ENCODE measurements at places on chromosomes 5 and 9.
A peak's percentile ranks its signal among the peaks of the same experiment; 100 is the strongest.

- DNase-seq = no peak
Measured at GRCh38 chr5:82044010-82044409, 72.2 kb downstream of the ATG10 start.

DNA sequence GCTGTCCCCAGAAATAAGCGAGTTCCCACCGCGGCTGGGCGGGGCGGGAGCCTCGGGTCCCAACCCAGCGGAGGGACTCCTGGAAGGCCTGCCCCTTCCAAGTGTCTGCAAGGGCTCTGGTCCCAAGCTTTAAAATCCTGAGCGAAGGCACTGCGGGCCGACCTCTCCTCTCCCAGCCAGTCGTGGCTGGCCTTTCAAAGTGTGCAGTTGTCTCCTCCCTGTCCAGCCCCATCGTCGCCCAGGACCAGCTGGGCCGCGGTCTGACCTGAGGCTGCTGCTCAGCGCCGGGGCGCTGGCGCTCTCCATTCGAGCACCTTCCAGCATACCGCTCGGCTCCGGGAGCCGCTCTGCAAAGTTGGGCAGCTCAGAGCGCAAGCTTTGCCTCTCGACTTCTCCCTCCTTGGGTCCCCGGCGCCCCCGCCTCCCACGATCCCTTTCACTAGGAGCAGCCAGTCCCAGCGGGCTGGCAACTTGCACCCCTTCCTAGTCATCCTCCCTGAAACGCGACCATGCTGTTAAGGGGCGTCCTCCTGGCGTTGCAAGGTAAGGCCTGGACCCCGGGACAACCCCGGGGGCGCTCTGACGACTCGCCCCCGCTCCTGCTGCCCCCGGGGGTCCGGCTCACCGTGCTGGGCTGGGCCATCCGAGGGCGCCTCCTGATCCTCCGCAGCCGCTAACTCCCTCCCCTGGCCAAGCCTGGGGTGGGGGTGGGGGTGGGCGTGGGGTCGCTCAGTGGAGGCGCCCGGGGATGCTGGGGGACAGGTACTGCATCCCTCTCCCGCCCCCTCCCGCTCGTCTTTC lies at the start of gene MAMDC2:
MAMDC2 (plus strand) TSS at position 160 of the 801 bp plus-strand sequence; CDS start at position 510, 350 bp downstream.
- DNase-seq = no peak

- no peak for DNase-seq
Measured at GRCh38 chr5:173454736-173455598, 126.8 kb upstream of the STC2 start.

- DNase-seq = peak; percentile 85
Measured at GRCh38 chr5:144205141-144205551, 34.5 kb downstream of the KCTD16 start.

- no peak for DNase-seq
Measured at GRCh38 chr5:61784341-61784740, 452.3 kb downstream of the ZSWIM6 start.

DNA sequence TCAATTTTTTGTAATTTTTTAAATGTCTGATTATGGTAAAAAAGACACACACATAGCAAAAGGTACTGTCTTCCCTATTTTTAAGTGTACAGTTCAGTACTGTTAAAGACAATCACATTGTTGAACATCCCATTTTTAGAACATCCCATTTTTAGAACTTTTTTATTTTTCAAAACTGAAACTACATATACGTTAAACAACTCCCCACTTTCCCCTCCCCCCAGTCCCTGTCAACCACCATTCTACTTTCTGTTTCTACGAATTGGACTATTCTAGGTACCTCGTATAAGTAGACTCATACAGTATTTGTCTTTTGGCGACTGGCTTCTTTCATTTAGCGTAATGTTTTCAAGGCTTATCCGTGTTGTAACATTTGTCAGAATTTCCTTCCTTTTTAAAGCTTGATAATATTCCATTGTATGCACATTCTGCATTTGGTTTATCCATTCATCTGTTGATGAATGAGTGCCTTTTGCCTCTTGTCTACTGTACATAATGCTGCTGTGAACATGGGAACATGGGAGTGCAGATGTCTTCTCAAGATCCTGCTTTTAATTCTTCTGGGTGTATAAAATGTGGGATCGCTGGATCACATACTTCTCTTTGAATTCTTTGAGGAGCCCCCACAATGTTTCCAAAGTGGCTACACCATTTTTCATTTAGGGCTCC lies 154.0 kb downstream of the PIK3R1 start:
- no peak for DNase-seq

GRCh38 chr9:128056887-128057723 lies 10.0 kb downstream of the NAIF1 start:
- DNase-seq = no peak

GRCh38 chr5:10600626-10601245 lies 36.9 kb downstream of the ANKRD33B start:
- no peak for DNase-seq

DNA sequence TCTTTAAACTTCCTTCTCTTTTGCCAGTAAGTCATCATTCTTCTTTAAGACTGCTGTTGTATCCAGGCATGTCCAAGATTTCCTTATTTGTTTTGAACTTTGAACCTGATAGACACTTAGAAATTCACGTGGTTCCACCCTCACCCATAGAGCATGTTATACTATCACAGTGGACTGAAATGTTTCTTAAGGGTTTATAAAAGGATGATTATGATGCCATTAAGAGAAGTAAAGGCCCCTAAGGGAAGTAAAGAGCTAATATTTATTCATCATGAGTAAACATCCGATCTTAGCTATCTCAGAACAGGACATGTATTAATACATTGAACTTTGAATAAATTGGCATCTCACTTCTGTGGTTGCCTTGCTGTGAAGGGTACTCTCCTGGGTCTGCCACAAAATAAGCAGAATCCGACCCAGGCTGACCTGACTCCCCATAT lies 49.8 kb downstream of the PRKACG start:
- no peak for DNase-seq

DNA sequence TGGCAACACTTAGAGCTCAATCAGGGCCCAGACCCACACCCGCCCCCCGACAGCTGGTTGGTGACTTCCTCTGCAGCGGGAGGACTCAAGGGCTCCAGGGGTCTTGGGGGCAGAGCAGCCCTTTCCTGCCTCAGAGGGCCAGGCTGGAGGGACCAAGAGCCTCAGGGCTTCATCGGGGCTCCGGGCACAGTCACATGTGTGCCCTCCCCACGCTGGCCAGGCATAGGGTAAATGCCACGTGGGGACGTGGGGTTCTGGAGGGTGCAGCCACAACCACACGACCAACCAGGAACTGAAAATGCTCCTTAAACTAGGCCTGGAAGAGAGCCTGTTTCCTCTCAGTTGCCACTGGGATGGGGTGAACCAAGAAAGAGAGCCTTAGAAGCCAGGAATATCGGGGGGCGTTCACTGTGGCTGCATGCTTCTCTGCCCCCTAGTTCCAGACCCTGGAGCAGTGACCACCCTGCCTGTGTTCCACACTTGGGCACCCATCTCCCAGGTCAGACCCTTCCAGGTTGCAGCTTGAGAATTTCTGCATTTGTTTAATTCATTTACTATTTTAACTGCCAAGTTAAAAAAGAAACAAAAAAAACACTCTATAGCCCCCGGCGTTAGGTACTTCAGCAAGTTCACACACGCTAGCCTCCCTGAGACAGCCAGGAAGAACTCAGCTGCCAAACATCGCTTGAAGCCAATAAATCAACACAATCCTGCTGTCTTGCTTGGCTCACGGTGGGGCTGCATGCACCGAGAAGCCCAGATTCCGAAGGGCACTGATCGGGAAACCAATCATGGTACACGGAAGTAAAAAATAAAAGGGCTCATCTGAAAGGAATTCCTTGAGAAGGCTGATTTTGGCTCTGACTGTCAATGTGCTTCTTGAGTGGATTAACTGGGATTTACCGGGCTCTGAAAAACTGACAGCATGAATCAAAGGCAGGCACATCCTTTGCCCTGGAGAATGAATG lies 56.1 kb upstream of the PHYKPL start:
- no peak for DNase-seq

- no peak for DNase-seq
Measured at GRCh38 chr9:91903126-91903911, 46.7 kb downstream of the ROR2 start.

DNA sequence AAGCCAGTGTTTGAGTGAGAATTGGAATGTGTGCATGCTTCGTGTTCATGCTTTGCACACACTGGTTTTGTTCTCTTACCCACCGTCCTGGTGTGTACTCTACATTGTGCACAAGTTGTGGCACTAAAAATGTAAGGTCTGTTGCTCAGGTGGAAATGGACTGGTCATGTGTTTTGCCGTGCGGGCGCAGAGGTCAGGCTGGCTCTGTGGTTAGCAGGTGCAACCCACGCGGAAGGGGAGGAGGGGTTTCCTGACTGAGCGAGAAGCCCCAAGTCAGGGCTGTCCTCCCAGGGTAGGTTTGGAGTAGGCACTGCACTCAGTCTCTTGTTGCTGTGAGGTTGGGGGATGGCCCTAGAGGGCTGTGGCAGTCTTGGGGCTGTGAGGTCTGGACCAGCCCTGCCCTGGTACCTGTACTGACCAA lies 86.6 kb downstream of the EHMT1 start:
- no peak for DNase-seq

DNA sequence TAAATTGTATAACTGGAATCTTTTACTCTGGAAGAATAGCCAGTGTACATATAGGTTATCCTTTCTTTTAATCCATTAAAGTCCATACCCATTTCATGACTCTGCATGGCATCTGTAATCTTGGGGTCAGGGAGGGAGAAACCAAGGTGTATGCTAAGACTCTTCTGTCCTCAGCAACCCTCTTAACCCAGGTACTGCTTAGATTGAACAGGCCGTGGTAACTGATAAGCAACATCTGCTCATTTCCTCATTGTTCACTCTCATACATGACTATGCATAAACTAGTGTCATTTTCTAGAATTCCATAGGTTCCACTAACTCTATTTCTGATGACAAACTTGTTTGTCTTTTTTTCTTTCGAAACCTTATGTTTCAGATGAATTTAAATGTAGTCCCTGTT lies 69.3 kb upstream of the IFNE start:
- no peak for DNase-seq

DNA sequence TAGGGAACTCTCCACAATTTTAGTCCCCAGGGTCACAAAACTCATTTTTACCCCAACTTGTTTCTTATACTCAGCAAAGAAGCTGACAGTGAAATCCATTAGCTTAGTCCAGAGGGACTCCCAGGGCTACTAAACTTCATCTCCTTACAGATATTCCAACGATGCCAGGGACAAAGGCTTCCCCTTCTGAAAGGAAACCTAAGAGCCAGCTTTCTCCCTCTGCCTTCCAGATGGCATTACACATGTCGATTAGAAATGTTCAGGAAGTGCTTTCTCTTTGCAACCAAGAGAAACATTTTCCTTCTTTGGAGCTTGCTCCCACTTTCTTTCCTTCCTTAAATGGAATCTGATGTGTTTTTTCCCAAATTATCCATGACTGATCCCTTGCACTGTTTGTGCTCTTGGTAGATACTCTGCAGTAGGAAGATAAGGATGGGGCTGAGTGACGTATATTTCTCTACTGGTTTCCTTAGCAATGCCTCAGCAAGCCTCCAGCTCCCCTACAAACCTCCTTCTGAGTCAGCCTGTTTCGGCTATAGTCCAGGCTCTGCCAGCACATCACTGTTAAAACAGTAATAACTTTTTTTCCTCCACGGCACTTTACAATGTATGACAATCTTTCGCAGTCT lies 43.0 kb upstream of the HTR4 start:
- peak; percentile 86 for DNase-seq

- DNase-seq = no peak
Measured at GRCh38 chr9:81411961-81412360, 277.4 kb downstream of the TLE1 start.

- DNase-seq = no peak
Measured at GRCh38 chr5:88957013-88957412, 74.0 kb upstream of the MEF2C start.

DNA sequence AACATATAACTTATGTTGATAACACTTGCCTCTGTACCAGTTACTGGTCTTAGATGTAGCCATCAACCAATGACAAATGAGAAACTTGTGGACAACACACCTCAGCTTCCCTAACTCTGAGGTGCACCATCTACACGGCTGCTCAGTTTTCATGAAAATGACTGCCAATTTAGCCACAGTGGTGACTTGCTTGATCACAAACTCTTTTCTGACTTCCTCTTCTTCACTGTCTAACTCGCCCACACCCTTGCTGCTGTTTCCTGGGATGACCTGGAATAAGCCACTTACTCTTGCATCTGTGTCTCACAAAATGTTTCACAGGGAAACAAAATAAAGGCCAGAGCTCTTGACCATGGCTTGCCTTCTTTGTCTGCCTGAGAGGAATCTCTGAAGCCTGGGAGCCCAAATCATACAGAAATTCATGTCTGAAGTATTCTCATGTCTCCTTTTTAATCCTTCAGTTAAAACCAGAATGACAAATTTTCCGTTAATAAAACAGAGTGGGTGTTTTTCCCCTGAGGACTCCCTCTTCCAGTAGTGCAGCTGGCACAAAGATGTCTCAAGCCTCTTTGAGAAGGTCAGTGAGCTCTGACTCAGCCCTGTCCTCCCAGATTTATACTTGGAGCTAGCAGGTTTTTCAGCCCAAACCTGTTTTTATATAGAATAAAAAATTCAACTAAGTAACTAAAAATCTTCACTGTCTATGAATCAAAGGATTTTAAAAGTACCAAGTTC lies 126.5 kb upstream of the PAM start:
- DNase-seq = no peak

DNA sequence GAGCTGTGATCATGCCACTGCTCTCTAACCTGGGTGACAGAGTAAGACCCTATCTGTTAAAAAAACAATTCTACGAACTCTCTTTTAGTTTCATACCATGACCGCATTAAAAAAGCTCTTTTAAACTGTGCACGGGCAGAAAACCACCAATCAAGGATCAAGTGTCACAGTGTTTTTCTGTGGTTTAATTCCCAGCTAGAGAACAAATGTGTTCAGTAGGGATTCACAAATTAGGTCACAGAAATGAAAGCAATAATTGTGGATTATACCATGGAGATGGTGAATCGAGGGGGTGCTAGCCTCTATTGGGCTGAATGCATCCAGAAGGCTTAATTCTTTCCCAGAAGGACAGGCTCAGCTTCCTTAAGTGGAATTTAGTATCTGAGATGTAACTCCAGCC lies 79.1 kb downstream of the ATG10 start:
- no peak for DNase-seq

GRCh38 chr9:134396825-134397224 lies 70.6 kb downstream of the RXRA start:
- no peak for DNase-seq

- DNase-seq = no peak
Measured at GRCh38 chr5:157690690-157691433, 19.5 kb downstream of the C5orf52 start.

DNA sequence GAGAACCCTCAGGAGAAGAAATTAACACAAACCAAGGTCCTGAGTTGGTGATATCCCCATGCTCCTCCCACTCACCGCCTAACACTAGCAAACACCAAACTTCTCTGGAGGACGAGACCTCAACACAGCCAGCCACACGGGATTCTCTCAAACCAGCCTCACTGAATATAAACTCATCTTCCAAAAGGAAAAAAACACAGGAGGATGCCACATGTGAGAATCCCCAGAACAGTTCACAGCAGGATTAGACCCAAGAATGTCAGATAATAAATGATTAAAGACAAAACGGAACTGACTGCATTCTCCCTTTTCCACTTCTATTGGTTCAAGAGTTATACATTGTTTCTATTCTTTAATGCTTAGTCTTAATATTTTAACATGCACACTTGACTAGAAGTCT lies 89.2 kb downstream of the LPAR1 start:
- no peak for DNase-seq
